ENCODE measurements at places on chromosomes 5 and 9.

DNA sequence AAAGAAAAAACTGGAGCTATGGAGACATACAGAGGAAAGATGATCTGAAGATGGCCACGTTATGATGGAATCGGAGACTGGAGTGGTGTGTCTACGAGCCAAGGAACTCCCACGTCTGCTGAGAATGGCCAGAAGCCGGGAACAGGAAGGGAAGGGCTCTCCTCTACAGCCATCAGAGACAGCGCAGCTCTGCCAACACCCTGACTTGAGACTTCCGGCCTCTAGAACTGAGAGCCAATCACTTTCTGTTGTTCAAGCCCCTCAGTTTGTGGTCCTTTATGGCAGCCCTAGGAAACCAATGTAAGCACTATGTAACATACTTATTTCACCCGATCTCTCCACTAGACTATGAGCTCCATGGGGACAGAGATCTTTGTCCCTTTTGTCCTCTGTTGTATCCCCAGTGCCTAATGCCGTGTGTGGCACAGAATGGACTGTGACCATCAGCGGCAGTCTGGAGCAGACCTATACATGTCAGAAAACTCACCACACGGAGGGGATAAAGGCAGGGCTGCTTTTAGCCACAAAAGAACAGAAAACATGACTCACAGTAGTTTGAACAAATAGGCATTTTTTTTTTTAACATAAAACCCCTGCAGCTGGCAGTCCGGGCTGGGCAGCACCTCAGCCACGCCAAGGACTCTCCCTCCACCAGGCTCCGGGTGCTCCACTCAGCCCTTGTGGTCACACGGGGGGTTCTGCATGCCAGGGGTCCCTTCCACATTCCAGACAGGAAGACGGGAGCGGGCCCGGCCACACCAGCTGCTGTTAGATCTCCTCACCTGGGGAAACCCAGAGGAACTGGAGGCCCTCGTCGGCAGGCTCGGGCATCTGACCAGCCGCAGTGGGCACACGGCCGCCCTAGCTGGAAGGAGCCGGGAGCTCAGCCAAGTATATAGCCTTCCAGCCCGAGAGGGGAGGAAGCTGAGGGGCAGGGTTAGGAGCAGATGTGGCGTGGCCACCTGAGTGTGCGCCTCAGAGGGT lies 16.1 kb upstream of the MXD3 start:
- no peak for DNase-seq

GRCh38 chr9:27880156-27880555 lies 306.9 kb upstream of the C9orf72 start:
- peak; percentile 6 for DNase-seq

GRCh38 chr5:110625376-110625999 lies 101.0 kb downstream of the TMEM232 start:
- peak; percentile 11 for DNase-seq

GRCh38 chr5:80368661-80369480 lies 39.0 kb upstream of the ZFYVE16 start:
- no peak for DNase-seq

- no peak for DNase-seq
Measured at GRCh38 chr5:1073239-1074102, 38.4 kb downstream of the SLC12A7 start.

GRCh38 chr5:56480078-56480704 lies 247.1 kb upstream of the ANKRD55 start:
- DNase-seq, result no peak

- no peak for DNase-seq
Measured at GRCh38 chr5:54388811-54389210, 66.7 kb upstream of the HSPB3 start.

DNA sequence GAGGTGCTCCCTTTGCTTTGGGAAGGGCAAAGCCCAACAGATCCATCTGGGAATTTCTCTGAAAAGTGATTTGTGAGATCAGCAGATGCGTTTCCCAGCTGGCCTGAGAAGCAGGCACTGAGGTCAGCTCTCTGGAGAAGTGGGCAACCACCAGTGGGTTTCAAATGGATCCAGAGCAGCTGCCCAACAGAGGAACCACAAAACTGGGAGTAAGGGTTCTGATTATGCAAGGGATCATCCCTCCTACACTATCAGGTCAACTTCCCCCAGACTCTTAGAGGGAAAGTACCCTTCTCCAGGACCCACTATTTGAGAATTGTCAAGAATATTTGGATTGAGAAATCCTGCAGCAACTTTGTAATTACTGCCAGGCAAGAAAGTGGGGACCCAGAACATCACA lies 21.7 kb downstream of the CCL28 start:
- DNase-seq, result no peak

Data from NCI-H187 treated with DMSO at 0.1 percent for 48 hours (cell line).